ENCODE measurements at places on chromosomes 6 and 20. TPM values are rescaled to one million over a fixed set of nuclear protein-coding genes. Genes with fewer than 3 reads are reported as not detected.

GRCh38 chr6:104281370-104281769 is 578.3 kb downstream of the HACE1 start:
- no peak overlapping the region for H3K4me3 ChIP-seq
- H3K27me3 ChIP-seq, result no peaks in the 10 kb centered on the region
- no peak for DNase-seq
- no peaks in the 10 kb centered on the region for H3K36me3 ChIP-seq

GRCh38 chr20:19940988-19941460 is 76.1 kb upstream of the NAA20 start:
- no peaks in the 10 kb centered on the region for H3K36me3 ChIP-seq
- H3K27me3 ChIP-seq, result peaks cover 30% of the 10 kb centered on the region
- peaks cover 22% of the 10 kb centered on the region for H3K4me1 ChIP-seq
- DNase-seq, result no peak

DNA sequence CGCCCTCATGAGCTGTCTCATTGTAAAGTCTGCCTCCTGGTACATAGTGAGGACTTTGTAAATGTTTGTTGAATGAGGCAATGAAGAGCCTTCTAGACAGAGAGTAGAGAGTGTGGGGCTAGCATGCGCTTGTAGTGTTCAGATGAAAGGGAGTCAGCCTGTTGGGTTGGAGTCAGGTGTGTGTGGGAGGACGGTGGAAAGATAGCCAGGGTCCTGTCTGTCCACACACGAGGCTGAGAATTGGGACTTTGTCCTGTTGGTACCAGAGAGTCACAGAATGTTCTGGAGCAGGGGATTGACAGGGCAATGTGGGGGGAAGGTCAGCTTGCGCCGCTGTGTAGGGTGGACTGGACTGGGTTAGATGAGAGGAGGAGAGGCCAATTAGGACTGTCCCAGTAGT is 58.6 kb downstream of the RIOK1 start:
- no peak overlapping the region for H3K4me3 ChIP-seq
- no peak overlapping the region for H3K27ac ChIP-seq
- H3K27me3 ChIP-seq, result peaks cover 6% of the 10 kb centered on the region
- no peaks in the 10 kb centered on the region for H3K4me1 ChIP-seq

DNA sequence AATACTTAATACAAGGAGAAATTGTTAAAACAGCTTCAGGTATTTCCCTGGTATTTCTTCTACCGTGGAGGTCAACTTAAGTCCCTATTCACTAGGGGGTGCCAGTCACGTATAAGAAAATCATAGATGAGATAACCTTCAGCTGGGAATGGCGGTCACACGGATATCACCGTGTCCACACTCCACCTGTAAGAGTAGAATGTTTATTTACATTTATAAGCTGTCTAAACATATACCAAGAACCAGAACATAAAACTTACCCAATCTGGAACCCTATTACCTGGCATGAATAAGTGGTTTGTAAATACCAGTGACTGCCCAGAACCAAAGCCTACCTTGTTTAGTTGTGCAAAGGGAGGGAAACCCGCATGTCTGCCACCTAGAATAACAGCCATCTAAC is 1.9 kb upstream of the ELOVL4 start:
- peaks cover 23% of the 10 kb centered on the region for H3K4me1 ChIP-seq
- no peak overlapping the region for H3K4me3 ChIP-seq
- no peaks in the 10 kb centered on the region for H3K36me3 ChIP-seq
- H3K27me3 ChIP-seq, result peaks cover 5% of the 10 kb centered on the region
- H3K27ac ChIP-seq, result no peak overlapping the region
- peak; percentile 90 for DNase-seq

GRCh38 chr6:10303608-10304506 is 111.0 kb downstream of the TFAP2A start:
- DNase-seq, result no peak
- H3K27ac ChIP-seq, result no peak overlapping the region
- H3K27me3 ChIP-seq, result no peaks in the 10 kb centered on the region
- no peaks in the 10 kb centered on the region for H3K36me3 ChIP-seq
- no peaks in the 10 kb centered on the region for H3K4me1 ChIP-seq

DNA sequence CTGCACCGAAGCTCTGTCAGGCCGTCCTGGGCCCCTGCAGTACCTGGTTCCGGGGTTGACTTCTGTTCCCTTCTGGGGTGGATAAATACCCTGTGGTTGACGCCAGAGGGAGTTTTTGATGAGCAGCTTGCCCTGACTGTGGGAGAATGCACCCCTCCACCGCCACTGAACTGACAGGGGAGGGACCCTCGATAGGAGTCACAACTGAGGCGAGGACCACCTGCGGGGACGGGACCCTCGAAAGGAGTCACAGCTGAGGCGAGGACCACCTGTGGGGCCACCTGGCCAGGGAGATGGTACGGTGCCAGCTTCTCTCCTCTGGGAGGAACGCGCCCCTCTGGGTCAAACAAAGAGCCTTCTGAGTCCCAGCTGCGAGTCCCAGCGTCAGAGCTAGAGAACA is 100.1 kb upstream of the FRMD1 start:
- H3K36me3 ChIP-seq, result no peaks in the 10 kb centered on the region
- H3K4me1 ChIP-seq, result no peaks in the 10 kb centered on the region
- H3K27ac ChIP-seq, result no peak overlapping the region
- peaks cover 5% of the 10 kb centered on the region for H3K27me3 ChIP-seq
- H3K4me3 ChIP-seq, result no peak overlapping the region

GRCh38 chr6:72672906-72673305 is 51.0 kb downstream of the KCNQ5 start:
- peaks cover 27% of the 10 kb centered on the region for H3K4me1 ChIP-seq
- H3K27ac ChIP-seq, result no peak overlapping the region
- no peak for DNase-seq
- H3K27me3 ChIP-seq, result no peaks in the 10 kb centered on the region
- H3K4me3 ChIP-seq, result no peak overlapping the region

DNA sequence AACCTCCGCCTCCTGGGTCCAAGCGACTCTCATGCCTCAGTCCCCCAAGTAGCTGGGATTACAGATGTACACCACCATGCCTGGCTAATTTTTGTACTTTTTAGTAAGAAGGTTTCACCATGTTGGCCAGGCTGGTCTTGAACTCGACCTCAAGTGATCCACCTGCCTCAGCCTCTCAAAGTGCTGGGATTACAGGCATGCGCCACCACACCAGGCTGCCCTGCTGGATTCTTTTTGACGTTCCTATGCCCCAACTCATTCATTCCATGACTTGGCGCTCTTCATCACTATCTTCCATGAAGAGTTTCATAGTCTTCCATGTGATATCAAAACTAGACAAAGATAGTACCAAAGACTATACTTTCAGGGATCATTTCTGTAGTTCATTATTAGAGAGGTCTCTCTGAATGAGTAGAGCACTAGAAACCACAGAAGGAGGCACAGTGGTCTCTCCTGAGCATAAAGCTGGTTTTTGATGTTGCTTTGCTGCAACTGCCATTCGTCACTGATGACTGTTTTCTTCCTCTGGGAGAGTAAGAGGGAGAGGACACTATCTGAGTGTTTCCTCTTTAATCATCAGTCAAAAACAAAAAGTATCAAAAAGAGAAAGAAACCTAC is 23.5 kb downstream of the DNAAF9 start:
- peaks cover 22% of the 10 kb centered on the region for H3K4me1 ChIP-seq
- H3K36me3 ChIP-seq, result peaks cover 3% of the 10 kb centered on the region
- peak overlapping the region; percentile 75 for H3K27ac ChIP-seq
- no peak overlapping the region for H3K4me3 ChIP-seq
- peak; percentile 70 for DNase-seq
- no peaks in the 10 kb centered on the region for H3K27me3 ChIP-seq

GRCh38 chr6:15956205-15957106 is 172.4 kb upstream of the MYLIP start:
- no peak for DNase-seq
- peaks cover 8% of the 10 kb centered on the region for H3K4me1 ChIP-seq
- no peak overlapping the region for H3K4me3 ChIP-seq
- H3K27me3 ChIP-seq, result no peaks in the 10 kb centered on the region
- no peaks in the 10 kb centered on the region for H3K36me3 ChIP-seq

DNA sequence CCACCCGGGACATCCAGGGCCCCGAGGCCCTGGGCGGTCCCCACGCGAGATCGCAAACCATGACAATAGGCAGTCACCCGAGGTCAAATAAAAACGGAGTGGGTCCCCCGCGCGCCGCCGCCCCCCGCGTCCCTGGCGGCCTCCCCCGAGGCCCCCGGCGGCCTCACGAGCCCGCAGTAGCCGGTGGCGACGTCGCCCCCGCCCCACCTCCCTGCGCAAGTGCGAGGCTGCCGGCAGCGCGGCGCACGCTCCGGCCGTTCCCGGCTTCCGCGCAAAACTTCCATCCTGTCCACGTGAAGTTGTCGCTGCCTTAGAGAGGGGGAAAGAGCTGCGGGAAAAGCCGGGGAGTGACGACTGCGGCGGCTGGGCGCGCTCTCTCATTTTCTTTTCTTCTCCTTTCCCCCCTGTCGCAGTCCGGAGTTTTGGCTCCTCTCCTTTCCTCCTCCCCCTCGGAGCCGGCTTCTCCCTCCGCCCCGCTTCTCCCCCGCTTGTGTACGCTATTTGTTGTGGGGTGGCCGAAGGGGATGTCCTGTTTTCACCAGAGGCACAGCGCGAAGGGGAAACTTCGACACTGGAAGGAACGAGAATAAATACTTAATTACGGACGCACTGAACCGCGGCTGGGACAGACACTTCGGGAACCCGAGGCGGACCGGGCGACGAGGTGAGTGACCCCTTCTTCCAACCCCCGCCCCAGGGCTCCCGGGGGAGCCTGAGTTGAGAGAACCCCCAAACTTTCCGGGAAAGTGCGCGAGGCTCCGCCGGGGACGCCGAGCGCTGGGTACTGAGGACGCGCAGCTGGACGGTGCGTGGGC is at the start of gene EYA4:
Gene EYA4, plus strand, starts transcription at position 272 of the 815 bp plus-strand sequence. CDS start 33,424 bp downstream, outside the sequence.
- H3K4me1 ChIP-seq, result peaks cover 8% of the 10 kb centered on the region
- no peak within 1 kb of the TSS for H3K27ac ChIP-seq
- peaks cover 40% of the 10 kb centered on the region for H3K27me3 ChIP-seq
- H3K36me3 ChIP-seq, result no peaks in the 10 kb centered on the region

DNA sequence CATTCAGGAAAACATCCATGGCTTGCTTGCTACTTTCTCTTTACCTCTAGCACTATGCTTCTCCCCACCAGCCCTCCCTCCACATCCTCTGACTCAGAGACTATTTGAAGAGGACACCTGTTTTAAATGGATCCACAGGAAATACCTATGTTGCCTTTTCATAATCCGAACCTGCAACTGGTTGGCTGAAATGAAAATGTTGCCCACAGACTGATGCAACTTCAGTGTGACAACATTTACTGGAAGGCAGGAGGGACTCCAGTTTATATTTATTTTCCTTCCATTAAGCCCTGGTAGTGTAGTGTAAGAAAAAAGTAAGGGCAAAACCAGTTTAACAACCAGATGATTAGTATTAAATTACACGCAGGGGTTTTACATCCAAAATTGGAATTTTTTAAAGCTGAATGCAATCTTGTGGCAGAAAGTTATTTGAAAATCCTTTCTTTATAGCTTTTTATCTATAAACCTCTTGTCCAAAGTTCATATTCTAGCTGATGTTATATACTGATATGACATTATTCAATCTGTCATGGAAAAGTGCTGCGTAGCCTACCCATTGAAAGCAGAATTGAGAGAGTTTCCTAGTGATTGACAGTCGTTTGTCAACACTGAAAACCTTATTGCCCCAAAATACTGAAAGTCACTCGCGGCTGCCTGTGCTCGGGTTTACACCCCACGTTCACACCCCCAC is 881 bp upstream of the AIG1 start:
- peak overlapping the region; percentile 96 for H3K27ac ChIP-seq
- H3K4me1 ChIP-seq, result peaks cover 28% of the 10 kb centered on the region
- peak; percentile 73 for DNase-seq
- H3K27me3 ChIP-seq, result no peaks in the 10 kb centered on the region
- H3K36me3 ChIP-seq, result no peaks in the 10 kb centered on the region
- H3K4me3 ChIP-seq, result peak overlapping the region; percentile 88

GRCh38 chr6:16471222-16471909 is 233.0 kb downstream of the GMPR start:
- no peaks in the 10 kb centered on the region for H3K27me3 ChIP-seq
- DNase-seq, result peak; percentile 55
- H3K27ac ChIP-seq, result peak overlapping the region; percentile 86
- H3K36me3 ChIP-seq, result peaks cover 33% of the 10 kb centered on the region
- no peak overlapping the region for H3K4me3 ChIP-seq

DNA sequence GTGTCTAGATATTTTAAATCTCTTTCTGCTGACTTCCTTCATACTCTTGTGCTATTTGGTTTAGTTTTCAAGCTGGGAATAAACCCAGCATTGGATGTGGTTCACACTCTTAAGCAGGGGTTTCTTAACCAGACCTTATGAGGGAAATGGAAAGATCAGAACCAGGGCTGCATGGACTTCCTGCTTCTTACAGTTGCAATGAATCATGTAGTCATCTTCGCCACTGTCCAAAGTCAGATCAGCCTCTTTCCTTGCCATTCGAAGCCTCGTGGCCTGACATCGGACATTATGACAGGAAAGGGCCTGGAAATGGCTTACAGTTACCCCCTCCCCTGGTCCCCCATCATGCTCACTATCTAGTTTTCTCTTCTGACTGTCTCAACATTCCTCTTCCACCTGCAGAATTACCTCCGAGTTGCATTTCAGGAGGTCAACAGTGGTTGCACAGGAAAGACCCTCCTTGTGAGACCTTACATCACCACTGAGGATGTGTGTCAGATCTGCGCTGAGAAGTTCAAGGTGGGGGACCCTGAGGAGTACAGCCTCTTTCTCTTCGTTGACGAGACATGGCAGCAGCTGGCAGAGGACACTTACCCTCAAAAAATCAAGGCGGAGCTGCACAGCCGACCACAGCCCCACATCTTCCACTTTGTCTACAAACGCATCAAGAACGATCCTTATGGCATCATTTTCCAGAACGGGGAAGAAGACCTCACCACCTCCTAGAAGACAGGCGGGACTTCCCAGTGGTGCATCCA is 16.8 kb upstream of the NAA20 start:
- no peak overlapping the region for H3K4me3 ChIP-seq
- peaks cover 17% of the 10 kb centered on the region for H3K4me1 ChIP-seq
- H3K36me3 ChIP-seq, result no peaks in the 10 kb centered on the region

DNA sequence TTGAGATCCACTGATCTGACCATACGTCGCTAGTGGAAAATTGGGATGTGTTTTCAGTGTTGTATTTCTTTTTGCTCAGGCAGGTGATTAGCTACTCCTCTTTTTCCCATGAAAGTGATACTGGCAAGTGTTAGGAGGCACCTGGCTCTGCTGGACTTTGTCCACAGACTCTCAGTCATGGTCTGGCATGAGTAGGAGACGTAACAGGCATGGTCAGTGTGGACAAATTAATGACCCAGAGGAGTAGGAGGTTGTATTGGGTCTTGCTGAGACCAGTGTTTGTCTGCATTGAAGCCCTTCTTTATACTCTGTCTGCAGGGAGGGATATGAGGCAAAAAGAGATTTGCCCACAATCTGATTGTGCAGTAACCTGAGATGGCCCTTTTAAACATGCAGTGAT is 178.7 kb downstream of the DTNBP1 start:
- no peak overlapping the region for H3K4me3 ChIP-seq
- H3K4me1 ChIP-seq, result peaks cover 40% of the 10 kb centered on the region
- H3K27ac ChIP-seq, result no peak overlapping the region
- no peaks in the 10 kb centered on the region for H3K27me3 ChIP-seq
- peaks cover 22% of the 10 kb centered on the region for H3K36me3 ChIP-seq
- no peak for DNase-seq

GRCh38 chr6:150666071-150666470 is 66.4 kb downstream of the PLEKHG1 start:
- no peak overlapping the region for H3K27ac ChIP-seq
- no peaks in the 10 kb centered on the region for H3K27me3 ChIP-seq
- no peak for DNase-seq
- H3K4me3 ChIP-seq, result no peak overlapping the region

DOK5 gene
- total RNA-seq, result 1.4 TPM

ZNF335 gene
- total RNA-seq, result 28.8 TPM

LAMA2 gene
- 0.69 TPM for total RNA-seq

ALDH8A1 gene
- 1.2 TPM for total RNA-seq

DAAM2 gene
- not detected for total RNA-seq

PMEPA1 gene
- total RNA-seq, result 2.0 TPM

WFDC10B gene
- not detected for total RNA-seq

XRN2 gene
- total RNA-seq, result 72.6 TPM

DNMT3B gene
- 2.9 TPM for total RNA-seq

Measured in activated CD8-positive, alpha-beta T cell treated with anti-CD3 and anti-CD28 coated beads for 36 hours (primary cell).